ENCODE measurements at places on chromosomes 16 and 17. TPM values are rescaled to one million over a fixed set of nuclear protein-coding genes. Genes with fewer than 3 reads are reported as not detected.

The AGRP gene
- not detected for polyA plus RNA-seq

The ABCC6 gene
- 1.3 TPM for polyA plus RNA-seq

The TBC1D3E gene
- polyA plus RNA-seq = not detected

The METTL26 gene
- polyA plus RNA-seq = 184 TPM

The DPEP2NB gene
- not detected for polyA plus RNA-seq

The CYBA gene
- 169 TPM for polyA plus RNA-seq

The FOXN1 gene
- not detected for polyA plus RNA-seq

The SRCIN1 gene
- polyA plus RNA-seq = not detected

The CIBAR2 gene
- polyA plus RNA-seq = 0.16 TPM

The CSF3 gene
- polyA plus RNA-seq = not detected

The PLA2G10 gene
- not detected for polyA plus RNA-seq

The MARF1 gene
- 11.5 TPM for polyA plus RNA-seq

The MILR1 gene
- 0.44 TPM for polyA plus RNA-seq

The CHST5 gene
- not detected for polyA plus RNA-seq

The MYH11 gene
- 0.03 TPM for polyA plus RNA-seq

The C17orf75 gene
- 8.2 TPM for polyA plus RNA-seq

The SNAI3 gene
- polyA plus RNA-seq = 0.34 TPM

The ZNF423 gene
- polyA plus RNA-seq = 0.10 TPM

The FBXW10 gene
- not detected for polyA plus RNA-seq

The CLEC18A gene
- polyA plus RNA-seq = 0.04 TPM

The PRSS53 gene
- polyA plus RNA-seq = 5.4 TPM

The KRTAP4-6 gene
- polyA plus RNA-seq = not detected

The UTP4 gene
- 60.3 TPM for polyA plus RNA-seq

The KRT39 gene
- 0.15 TPM for polyA plus RNA-seq

The EPX gene
- not detected for polyA plus RNA-seq

The DNAI2 gene
- polyA plus RNA-seq = not detected

The FBXL16 gene
- 3.0 TPM for polyA plus RNA-seq

The CD300E gene
- not detected for polyA plus RNA-seq

The CAPNS2 gene
- polyA plus RNA-seq = 0.09 TPM

The TSNAXIP1 gene
- 1.6 TPM for polyA plus RNA-seq

The CCL22 gene
- not detected for polyA plus RNA-seq

The TSPAN10 gene
- 5.3 TPM for polyA plus RNA-seq

The VPS25 gene
- 127 TPM for polyA plus RNA-seq

The SLC47A1 gene
- polyA plus RNA-seq = not detected
